ENCODE measurements at places on chromosomes 2 and 18. TPM values are rescaled to one million over a fixed set of nuclear protein-coding genes. Genes with fewer than 3 reads are reported as not detected.

GRCh38 chr2:29222381-29223179 lies 107.4 kb downstream of the CLIP4 start:
- DNase-seq, result no peak

GRCh38 chr2:163601377-163601776 lies 134.4 kb downstream of the FIGN start:
- DNase-seq, result no peak

- no peak for DNase-seq
Observed at GRCh38 chr2:43326101-43326825, 99.9 kb upstream of the ZFP36L2 start.

DNA sequence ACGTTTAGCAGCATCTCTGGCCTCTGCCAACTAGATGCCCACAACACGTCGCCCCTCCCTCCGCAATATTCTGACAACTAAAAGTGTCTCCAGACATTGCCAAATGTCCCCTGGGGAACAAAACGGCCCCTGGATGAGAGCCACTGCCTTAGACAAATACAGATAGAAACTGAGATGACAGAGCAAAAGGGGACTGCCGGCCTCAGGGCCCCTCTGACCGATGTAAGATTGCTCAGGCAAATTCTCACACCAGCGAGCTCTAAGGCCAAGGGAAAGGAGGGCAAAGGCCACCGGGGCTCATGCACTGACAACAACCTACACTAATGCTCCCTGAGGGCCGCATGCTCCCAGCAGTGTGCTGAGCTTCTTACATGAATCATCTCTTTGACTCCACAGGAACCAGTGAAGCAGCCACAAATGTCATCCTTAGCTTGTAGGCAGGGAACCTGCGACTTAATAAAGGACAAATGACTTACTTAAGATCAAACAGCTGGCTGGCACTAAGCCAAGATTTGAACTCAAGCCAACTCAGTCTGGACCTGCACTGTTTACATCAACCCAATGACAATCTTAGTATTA lies 228.5 kb downstream of the TTC32 start:
- DNase-seq, result no peak

DNA sequence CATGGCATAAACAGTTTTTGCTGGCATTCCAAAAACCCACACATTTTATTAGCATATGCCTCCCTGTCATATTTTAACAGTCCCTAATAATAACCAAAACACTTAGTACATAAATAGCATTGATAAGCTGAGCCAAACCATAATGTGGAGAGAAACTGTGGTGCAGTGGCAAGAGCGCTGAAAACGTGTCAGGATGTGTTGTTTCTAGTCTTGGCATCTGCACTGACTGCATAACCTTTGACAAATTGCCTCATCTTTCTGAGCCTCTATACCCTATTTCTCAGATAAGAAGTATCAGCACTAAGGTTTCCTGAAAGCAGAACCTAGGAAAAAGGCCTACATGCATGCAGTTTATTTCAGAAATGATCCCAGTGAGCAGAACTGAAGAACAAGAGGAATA lies 41.4 kb downstream of the RAD51AP2 start:
- DNase-seq, result no peak

- DNase-seq, result peak; percentile 35
Observed at GRCh38 chr2:45748239-45748638, 96.8 kb downstream of the PRKCE start.

DNA sequence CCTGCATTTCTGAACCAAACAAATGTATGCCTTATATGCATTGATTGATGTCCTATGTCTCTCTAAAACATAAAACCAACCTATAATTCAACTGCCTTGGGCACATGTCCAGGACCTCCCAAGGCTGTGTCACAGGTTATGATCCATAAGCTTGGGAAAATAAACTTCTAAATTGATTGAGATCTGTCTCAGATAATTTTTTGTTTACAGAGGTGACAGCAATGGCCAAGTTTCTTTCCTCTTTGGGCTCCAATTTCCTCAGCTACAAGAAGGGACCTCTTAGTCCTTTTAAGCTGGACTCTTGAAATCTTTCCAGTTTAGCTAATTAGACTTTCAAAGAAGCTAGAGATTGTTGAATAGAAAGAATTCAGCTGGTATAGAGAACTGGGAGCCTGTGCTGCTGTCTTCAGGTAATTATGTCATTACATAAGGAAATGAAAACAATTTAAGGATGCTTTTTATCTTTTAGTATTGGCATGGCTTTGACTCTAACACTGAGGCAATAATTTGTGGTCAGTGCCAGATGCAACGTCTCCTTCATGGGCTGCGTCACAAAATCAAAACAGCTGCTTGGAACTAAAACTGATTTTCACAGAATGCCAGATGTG lies 412.1 kb upstream of the TRIB2 start:
- no peak for DNase-seq

DNA sequence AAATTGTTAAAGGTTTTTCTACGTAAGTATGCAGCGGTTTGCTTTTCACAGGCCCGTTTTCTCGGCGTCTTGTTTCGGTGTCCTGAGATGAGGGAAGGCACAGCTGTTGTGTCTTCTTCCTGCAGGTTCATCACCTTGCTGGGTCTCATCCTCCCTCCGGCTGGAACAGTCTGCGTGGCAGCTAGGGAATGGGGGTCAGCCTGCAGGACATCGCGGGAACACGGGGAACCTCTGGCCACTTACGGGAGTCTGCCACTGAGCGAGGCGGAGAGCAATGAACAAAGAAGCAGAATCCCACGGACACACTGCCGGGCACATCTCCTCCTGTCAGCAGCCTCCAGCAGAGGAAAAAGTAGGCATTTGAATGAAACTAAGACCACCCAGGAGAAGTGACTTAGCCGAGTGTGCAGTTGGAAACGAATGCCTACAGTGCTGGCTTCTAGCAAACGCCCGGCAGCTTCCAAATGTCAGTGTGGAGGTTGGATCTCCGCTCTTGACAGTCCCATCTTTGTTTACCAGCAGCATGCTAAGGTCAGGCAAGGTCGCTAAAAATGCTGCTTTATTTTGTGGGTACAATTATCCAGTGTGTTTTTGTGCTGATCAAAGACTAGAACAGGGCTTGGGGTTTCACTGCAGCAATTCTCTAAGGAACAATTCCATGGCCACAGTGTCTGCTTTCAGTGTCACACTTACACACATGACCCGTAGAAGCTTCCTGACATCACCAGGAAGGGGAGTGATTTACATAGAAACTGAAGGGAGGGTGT lies 109.8 kb upstream of the SEC11C start:
- DNase-seq, result no peak

- no peak for DNase-seq
Observed at GRCh38 chr2:55923982-55924321, 370 bp upstream of the EFEMP1 start.

DNA sequence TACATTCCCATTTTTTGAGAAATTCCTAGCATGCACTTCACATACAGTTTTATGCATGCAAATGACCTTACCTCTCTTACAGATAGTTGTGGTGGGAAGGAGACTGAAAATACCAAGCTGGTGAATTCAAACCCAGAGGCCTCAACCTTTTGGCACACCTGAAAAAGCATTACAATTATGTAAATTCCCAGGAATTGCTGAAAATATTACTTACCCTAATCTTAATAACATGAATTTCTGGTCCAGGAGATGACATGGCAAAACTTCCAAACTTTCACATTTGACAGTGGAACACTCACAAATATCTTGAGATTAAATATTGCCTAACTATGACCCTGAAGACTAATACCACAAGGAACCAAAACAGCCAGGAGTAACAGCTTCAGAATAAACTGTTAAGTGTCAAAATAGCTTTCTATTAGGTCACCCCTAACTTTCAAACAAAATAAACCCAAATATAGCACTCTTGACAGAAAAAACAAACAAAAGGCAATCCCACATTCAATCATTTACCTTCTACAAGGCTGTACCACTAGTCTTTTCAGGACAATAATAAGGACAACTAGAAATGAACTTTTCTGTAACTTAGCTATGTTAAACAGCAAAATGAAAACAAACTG lies 10.9 kb upstream of the PEX13 start:
- no peak for DNase-seq

The CNDP1 gene
- not detected for total RNA-seq

The FAM237A gene
- not detected for total RNA-seq

The TCF23 gene
- total RNA-seq, result 0.20 TPM

The LHCGR gene
- total RNA-seq, result not detected

The C2orf80 gene
- total RNA-seq, result not detected

The HTR2B gene
- total RNA-seq, result not detected

The TXNDC2 gene
- not detected for total RNA-seq

The CXCR2 gene
- total RNA-seq, result not detected

Data from gastrocnemius medialis (tissue), 4 donors.